ENCODE measurements at places on chromosomes 11 and 22.

DNA sequence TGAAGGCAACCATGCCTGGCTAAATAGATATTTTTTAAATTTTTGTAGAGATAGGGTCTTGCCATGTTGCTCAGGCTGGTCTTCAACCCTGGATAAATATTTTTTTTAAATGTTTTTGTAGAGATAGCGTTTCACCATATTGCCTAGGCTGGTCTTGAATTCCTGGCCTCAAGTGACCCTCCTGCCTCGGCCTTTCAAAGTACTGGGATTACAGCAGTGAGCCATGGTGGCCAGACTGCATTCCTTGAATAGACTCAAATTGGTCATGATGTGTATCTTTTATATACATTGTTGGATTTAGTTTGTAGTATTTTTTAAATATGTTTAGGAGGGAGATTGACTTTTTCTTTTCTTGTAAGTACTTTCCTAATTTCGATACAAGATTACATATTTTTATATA, 325.7 kb upstream of the C11orf87 start:
- DNase-seq: no peak

DNA sequence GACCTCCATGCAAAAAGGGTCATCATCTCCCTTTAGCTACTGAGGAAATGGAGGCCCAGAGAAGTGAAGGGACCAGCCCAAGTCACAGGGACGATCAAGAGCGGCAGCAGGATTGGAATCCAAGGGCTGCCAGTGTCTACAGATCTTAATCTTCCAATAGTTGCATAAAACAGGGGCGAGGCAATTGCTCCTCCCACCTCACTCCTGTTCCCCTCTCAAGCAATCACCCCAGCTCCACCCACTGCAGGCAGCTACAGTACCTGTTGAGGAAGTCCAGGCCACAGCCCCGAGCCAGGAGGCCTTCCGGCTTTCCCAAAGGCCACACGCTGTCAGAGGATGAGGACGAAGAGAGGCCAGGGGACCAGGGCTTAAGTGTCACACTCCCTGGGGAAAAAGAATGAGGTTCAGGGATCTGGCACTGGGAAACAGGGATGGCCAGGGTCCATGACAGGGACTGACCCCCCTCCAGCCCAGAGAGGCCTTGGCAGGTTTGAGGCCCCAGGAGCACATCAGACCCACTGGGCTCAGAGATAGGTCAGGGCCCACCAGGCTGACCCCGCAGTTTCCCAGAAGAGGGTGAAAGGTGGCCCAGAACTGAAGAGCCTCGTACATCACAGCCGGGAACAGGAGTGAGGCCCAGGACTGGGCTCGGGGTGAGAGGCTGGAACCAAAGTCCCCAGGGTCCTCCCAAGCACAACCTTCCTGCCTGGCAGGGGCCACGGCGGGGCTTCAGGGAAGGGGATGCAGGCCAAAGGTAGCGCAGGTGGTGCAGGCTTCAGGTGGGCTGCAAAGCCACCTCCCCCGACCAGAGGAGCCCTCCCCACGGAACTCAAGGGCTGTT, 16.4 kb upstream of the MFNG start:
- no peak for DNase-seq

- DNase-seq: no peak
These were observed 10.6 kb downstream of the H19 start for GRCh38 chr11:1987024-1987423.

GRCh38 chr11:13902523-13902922, 60.0 kb upstream of the SPON1 start:
- no peak for DNase-seq

GRCh38 chr11:24900514-24900913, 403.7 kb downstream of the LUZP2 start:
- no peak for DNase-seq

- no peak for DNase-seq
These were observed 14.6 kb upstream of the NRGN start for GRCh38 chr11:124724979-124725718.

- peak; percentile 89 for DNase-seq
These were observed 25.9 kb downstream of the MOV10L1 start for GRCh38 chr22:50115693-50116092.

GRCh38 chr22:33332538-33332937, 274.4 kb upstream of the SYN3 start:
- no peak for DNase-seq

DNA sequence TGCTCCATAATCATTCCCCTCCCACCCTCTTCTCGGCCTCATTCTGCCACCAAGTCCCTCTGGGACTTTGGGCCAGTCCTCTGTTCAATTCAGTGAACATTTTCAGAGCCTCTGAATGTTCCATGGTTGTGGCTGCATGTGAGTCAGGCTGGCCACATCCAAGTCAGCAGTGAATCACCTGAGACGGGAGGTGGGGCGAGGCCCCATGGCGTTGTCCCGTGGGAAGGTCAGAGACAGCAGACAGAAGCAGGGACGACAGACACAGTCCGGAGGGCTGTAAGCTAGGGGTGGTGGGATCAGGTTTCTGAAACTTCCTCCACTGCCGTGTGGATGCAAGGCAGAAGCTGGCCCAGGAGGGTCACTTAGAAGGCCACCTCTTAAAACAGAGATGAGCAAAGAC, 324.8 kb downstream of the MN1 start:
- no peak for DNase-seq

- DNase-seq: no peak
These were observed 98.7 kb downstream of the WNT7B start for GRCh38 chr22:45878051-45878781.

- DNase-seq: no peak
These were observed 51.0 kb upstream of the IGLL5 start for GRCh38 chr22:22836635-22837034.

- peak; percentile 53 for DNase-seq
These were observed 20.1 kb upstream of the BDNF start for GRCh38 chr11:27720277-27720830.

DNA sequence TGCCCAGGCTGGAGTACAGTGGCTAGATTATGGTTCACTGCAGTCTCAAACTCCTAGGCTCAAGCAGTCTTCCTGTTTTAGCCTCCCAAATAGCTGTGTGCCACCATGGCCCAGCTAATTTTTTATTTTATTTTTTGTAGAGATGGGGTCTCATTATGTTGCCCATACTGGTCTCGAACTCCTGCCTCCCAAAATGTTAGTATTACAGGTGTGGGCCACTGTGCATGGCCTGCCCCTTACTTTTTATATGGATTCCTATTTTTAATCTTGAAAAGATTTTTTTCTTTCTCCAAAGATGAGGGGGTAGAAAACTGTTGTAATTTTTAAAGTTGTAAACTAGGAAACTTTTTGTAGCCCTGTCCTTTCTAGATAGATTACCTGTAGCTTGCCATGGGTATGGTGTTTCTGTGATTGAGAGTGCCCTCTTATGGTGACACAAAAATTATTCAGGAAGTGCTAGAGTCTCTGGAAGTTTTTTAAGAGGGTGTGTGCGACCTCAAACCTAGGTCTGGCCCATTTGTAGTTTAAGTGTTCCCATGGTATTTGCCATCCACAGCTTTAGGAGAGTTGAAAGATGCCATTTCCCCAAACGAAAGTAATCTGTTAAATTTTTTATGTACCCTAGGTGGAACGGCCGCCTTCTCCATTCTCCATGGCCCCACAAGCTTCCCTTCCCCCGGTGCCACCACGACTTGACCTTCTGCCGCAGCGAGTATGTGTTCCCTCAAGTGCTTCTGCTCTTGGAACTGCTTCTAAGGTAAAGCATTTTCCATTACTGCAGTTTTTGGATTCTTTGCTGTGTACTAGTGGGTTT, 32.4 kb downstream of the MCAM start:
- DNase-seq: peak; percentile 37

DNA sequence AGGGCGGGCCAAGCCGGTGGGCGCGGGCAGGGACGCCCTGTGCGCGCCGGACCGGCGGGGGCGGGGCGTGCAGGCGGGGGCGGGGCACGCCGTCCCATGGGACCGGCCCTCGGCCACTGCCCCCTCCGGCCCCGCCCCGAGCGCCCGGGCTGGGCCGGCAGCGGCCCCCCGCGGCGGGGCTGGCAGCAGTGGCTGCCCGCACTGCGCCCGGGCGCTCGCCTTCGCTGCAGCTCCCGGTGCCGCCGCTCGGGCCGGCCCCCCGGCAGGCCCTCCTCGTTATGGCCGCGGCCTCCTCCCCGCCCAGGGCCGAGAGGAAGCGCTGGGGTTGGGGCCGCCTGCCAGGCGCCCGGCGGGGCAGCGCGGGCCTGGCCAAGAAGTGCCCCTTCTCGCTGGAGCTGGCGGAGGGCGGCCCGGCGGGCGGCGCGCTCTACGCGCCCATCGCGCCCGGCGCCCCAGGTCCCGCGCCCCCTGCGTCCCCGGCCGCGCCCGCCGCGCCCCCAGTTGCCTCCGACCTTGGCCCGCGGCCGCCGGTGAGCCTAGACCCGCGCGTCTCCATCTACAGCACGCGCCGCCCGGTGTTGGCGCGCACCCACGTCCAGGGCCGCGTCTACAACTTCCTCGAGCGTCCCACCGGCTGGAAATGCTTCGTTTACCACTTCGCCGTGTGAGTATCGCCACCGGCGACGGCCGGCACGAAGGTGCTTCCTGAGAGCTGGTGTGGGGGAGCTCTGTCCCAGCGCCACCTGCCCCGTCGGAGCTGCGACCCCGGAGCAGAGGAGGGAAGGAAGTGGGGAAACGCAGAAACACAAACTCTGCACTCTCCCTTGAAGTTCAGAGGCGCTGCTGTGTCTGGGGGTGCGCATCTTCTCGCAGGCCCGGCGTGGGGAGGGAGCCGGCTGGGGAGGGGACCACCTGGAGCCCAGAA, at the start of gene KCNQ1:
KCNQ1 (plus strand) TSS at position 188 of the 925 bp plus-strand sequence; CDS start at position 279, 91 bp downstream.
- peak; percentile 4 for DNase-seq

- DNase-seq: no peak
These were observed 6.9 kb upstream of the PRAME start for GRCh38 chr22:22565981-22566380.

DNA sequence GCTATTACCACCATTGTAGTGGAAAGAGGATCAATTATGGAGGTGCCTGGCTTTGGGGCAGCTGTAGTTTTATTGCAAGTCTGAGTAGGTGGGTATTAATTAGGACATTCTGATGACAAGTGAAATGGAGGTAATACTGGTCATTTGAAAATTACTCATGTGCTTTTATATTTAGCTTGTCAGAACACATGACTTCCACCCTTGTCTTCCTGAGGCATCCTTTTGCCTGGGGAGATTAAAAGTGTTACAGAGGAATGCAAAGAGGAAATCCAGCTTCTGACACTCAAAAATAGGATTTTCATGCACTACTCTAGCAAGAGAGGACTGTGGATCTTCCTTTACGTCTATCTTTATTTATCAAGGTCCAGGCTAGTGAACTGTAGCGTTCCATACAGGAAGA, 44.7 kb upstream of the CAPRIN1 start:
- no peak for DNase-seq

DNA sequence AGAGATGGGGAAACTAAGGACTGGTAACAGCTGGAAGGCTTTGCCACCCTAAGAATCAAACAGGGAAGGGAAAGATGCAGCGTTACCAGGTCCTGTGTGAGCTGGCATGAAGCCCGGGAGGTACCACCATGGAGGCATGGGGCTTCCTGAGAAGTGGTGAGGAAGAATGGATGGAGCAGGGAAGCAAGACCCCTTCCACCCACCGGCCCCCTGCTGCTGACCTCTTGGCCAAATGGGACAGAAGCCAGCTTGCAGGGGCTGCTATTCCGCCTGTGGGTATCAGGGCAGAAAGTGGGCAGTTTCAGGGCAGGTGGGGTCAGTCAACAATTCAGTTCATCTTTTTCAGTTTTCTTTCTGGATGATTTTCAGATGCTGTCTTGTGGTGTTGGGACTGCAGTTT, 1099.9 kb downstream of the TBC1D22A start:
- DNase-seq: no peak

- peak; percentile 78 for DNase-seq
These were observed 29.9 kb downstream of the ALG9 start for GRCh38 chr11:111841370-111842053.

DNA sequence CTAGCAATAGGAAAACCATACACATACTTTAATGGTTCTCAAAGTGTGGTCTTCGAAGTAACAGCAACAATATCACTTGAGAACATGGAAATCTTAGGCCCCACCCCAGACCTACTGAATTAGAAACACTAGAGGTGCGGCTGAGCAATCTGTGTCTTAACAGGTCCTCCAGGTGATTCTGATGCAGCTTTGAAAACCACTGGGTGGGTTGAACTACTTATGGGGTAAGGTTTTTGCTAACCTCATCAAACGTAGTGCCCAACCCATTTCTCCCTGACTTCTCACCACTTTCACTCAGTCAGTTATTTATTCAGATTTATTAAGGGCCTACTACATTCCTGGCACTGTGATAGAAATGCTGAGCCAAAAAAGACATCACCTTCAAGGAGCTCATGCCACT, 3.7 kb downstream of the MPZL2 start:
- no peak for DNase-seq

- no peak for DNase-seq
These were observed 35.4 kb upstream of the CD44 start for GRCh38 chr11:35103366-35104208.

GRCh38 chr11:120126620-120127019, 11.3 kb downstream of the TRIM29 start:
- DNase-seq: no peak

GRCh38 chr11:110305169-110306018, 9.0 kb upstream of the RDX start:
- peak; percentile 45 for DNase-seq

DNA sequence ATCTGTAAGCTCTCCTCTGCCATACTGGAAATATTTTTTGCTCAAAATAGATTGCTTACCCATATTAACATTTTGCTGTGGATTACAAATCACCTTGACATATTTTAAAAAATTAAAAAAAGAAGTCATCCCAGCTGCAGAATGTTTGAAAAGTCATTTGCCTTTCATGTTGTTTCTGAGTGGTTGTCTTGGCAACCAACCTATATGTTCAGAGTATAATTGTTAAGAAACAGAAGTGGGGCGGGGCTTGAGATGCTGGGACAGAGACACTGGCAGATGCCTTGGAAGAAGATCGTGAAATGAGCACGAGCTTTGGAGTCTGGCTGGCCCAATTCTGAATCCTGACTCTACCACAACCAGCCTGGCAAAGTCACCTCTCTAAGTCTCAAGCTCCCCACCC, 348.2 kb downstream of the LARGE1 start:
- DNase-seq: no peak

GRCh38 chr11:61055776-61056175, 46.5 kb upstream of the CD5 start:
- no peak for DNase-seq

- peak; percentile 31 for DNase-seq
These were observed 5.0 kb downstream of the PHLDB1 start for GRCh38 chr11:118612378-118612777.

GRCh38 chr22:31119026-31119717, 3.6 kb upstream of the INPP5J start:
- DNase-seq: no peak

- DNase-seq: no peak
These were observed 7.9 kb upstream of the ADORA2A start for GRCh38 chr22:24419475-24419850.

DNA sequence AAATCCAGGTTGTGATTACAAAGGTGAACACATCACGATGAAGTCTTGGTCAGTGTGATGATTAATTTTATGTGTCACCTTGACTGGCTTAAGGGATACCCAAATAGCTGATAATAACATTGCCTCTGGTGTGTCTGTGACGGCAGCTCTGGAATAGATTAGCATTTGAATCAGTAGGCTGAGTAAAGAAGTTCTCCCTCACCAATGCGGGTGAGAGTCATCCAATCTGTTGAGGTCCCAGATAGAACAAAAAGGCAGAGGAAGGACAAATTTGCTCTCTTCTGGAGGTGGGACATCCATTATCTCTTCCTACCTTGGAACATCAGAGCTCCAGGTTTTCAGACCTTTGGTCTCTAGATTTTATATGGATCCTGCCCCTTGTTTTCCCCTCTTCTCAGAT, 856.2 kb upstream of the CCDC90B start:
- DNase-seq: no peak

- DNase-seq: no peak
These were observed 1.6 kb upstream of the HORMAD2 start for GRCh38 chr22:30078320-30079311.
